ENCODE measurements at places on chromosomes 6 and 20.
A peak's percentile ranks its signal among the peaks of the same experiment; 100 is the strongest.

GRCh38 chr6:143264986-143265764, 185.3 kb downstream of the ADAT2 start:
- DNase-seq: no peak

DNA sequence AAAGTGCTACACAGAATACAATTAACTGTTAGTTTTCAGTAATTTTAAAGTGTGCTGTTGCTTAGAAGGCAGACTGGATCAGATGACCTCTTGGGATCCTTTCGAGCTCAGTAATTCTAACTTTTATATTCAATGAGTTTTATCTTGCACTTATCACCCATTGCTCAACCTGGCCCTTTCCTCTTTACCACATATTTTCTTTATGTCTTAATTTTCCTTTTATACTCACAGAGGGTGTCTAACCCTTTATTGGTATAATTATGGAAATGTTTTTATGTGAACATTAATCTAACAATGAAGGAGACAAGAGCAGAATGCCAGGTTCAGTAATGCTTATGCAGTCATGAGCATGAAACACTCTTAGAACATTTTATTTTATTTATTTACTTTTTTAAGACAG, 39.7 kb upstream of the CARMIL1 start:
- no peak for DNase-seq

DNA sequence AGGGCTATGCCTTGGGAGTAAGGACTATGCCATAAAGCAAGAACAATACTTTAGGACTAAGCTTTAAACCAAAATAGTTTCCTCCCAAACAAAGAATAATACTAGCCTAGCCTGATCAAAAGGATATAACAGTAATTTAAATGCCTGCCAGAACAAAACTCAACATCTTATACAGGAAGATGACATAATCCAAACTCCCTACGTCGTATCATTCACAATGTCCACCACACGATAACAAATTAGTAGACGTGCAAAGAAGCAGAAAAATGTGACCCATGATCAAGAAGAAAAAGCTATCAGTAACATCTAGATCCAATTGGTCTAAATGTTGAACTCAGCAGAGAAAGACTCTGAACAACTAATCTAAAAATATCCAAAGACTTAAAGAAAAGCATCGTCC, 65.8 kb downstream of the RSPH3 start:
- no peak for DNase-seq

DNA sequence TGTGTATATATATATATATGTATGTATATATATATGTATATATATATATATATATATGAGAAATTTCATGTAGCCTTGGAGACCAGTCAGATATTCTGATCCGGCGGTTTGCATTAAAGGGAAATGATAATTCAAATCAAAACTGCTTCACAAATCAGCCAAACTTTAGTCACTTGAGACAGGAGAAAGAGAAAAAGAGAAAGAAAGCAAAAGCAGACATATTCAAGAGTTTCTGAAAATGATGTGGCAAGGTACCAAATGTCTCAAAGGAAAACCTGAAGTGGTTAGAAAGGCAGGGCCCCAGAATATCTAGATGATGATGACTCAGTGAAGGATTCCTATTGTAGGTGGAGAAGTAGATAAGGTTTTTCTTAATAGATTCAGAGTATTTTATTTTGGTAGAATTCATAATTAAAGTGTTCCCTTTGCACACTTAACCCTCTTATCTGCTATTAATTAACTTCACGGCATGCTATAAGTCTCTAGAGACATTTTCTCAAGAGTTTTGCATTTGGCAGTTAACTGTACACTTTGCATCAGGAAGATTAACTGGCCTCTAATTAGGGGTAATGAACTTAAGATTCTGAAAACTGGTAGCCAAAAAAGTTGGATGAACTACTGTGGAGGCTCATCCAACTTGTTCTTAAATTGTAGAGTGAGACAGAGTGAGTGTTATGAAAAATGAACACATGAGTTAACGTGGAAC, 50.1 kb upstream of the ASF1A start:
- no peak for DNase-seq

- DNase-seq: no peak
Measured at GRCh38 chr20:48765359-48765758, 62.4 kb downstream of the PREX1 start.

- DNase-seq: peak; percentile 54
Measured at GRCh38 chr6:116531675-116532570, 13.6 kb downstream of the TRAPPC3L start.

All from neuronal stem cell (in vitro differentiated cells).